Upper lobe of right lung (tissue), 1 donor: ENCODE measurements at places on chromosomes 7 and 10. TPM values are rescaled to one million over a fixed set of nuclear protein-coding genes. Genes with fewer than 3 reads are reported as not detected.
A peak's percentile ranks its signal among the peaks of the same experiment; 100 is the strongest.

DNA sequence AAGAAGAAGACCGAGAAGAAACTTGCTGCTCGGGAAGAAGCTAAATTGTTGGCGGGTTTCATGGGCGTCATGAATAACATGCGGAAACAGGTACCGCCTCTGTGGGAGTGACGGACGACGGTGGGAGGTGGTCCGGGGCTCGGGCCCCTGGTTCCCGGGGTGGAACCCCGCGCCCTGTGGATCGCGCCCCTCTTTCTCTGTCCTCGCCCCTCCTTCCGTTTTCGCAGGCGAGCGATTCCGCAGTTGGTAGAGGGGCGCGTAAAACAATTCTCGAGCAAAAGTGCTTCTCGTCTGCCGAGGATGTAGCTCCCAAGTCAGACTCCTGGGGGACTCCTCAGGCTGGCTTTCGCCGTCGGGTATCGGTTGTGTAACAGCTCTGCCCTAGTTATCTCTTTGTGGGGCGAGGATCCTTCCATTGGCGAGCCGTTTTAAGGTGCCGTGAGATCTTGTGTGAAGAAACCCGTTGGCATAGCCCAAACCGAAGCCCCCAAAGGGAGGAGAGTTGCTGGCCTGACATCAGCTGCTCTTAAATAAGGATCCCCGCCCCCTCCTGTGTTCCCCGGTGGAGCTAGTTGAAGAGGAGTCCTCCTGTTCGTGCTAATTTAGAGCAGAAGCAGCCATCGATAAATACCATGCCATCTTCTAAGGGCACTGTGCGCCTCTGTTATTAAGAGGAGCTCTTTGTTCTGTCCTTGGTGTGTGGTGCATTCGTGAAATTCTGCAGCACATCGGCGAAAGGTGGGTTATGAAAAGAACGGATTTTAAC, 655 bp downstream of the KLHL7 start:
- no peaks in the 10 kb centered on the region for H3K27me3 ChIP-seq
- peak; percentile 70 for DNase-seq
- H3K27ac ChIP-seq, result peak overlapping the region; percentile 95
- no peaks in the 10 kb centered on the region for H3K36me3 ChIP-seq
- peak overlapping the region; percentile 98 for H3K4me3 ChIP-seq
- peaks cover 18% of the 10 kb centered on the region for H3K4me1 ChIP-seq

The JAKMIP3 gene
- total RNA-seq, result 0.32 TPM

GRCh38 chr10:25050402-25050801, 34.0 kb downstream of the THNSL1 start:
- no peaks in the 10 kb centered on the region for H3K36me3 ChIP-seq
- no peak overlapping the region for H3K4me3 ChIP-seq
- DNase-seq, result no peak
- H3K27me3 ChIP-seq, result no peaks in the 10 kb centered on the region
- H3K4me1 ChIP-seq, result no peaks in the 10 kb centered on the region
- H3K27ac ChIP-seq, result no peak overlapping the region

The OPN4 gene
- not detected for total RNA-seq

DNA sequence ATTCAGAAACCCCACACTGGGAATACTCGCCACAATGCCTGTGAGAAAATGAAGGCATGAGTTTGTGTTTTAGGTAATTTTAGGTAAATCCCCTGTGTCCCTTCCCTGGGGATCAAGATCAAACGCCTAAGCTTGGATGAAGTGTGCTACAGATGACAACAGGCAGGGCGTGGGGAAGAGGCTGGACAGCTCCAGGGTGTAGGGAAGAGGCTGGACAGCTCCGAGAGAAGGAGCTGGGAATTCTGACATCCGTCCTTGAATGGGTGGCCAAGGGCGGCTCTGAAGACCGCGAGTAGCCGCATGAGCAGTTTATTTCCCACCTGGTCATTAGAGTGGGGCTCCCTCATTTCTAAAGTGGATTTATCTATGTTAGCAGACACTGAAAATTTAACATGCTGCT, 109.7 kb downstream of the RAMP3 start:
- H3K27ac ChIP-seq, result no peak overlapping the region
- no peaks in the 10 kb centered on the region for H3K4me1 ChIP-seq
- no peaks in the 10 kb centered on the region for H3K36me3 ChIP-seq
- DNase-seq, result no peak
- no peak overlapping the region for H3K4me3 ChIP-seq

- H3K4me1 ChIP-seq, result no peaks in the 10 kb centered on the region
- H3K4me3 ChIP-seq, result no peak overlapping the region
- H3K36me3 ChIP-seq, result no peaks in the 10 kb centered on the region
- H3K27ac ChIP-seq, result no peak overlapping the region
Measured at GRCh38 chr10:94235461-94235860, 127.3 kb downstream of the NOC3L start.

The HOXA2 gene
- total RNA-seq, result 2.1 TPM

GRCh38 chr10:51617576-51618235, 81.7 kb downstream of the CSTF2T start:
- no peak overlapping the region for H3K27ac ChIP-seq
- no peak overlapping the region for H3K4me3 ChIP-seq
- no peaks in the 10 kb centered on the region for H3K36me3 ChIP-seq
- no peaks in the 10 kb centered on the region for H3K4me1 ChIP-seq
- DNase-seq, result no peak

The SDK1 gene
- 10.4 TPM for total RNA-seq

The NPY4R gene
- not detected for total RNA-seq

The PSPH gene
- total RNA-seq, result 10.1 TPM

- H3K27ac ChIP-seq, result no peak overlapping the region
- peaks cover 47% of the 10 kb centered on the region for H3K27me3 ChIP-seq
- H3K4me1 ChIP-seq, result peaks cover 7% of the 10 kb centered on the region
- peak overlapping the region; percentile 28 for H3K4me3 ChIP-seq
- no peaks in the 10 kb centered on the region for H3K36me3 ChIP-seq
Measured at GRCh38 chr10:120456143-120456625, 843 bp upstream of the PLPP4 start.

DNA sequence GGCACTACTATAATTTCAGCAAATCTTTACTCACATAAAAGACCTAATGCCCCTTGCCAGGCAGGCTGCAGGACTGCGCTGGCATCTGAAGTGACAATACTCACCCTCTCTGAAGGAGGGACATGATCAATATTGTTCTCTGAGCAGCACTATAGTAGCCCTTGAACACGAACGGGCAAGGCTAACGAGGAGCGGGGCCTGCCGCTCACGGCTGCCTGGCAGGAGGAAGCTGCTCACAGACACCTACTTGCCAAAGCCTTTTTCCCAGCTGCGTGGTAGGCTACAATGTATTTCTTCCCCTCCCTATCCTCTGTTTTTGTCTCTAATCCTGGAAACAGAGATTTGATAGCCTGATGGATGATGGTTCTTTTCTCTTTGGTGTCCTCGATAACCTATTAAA, 19.9 kb downstream of the PUS7 start:
- peaks cover 37% of the 10 kb centered on the region for H3K36me3 ChIP-seq
- DNase-seq, result no peak
- no peak overlapping the region for H3K27ac ChIP-seq
- H3K4me1 ChIP-seq, result no peaks in the 10 kb centered on the region

The AMPH gene
- 0.58 TPM for total RNA-seq

- H3K27me3 ChIP-seq, result no peaks in the 10 kb centered on the region
- H3K36me3 ChIP-seq, result no peaks in the 10 kb centered on the region
- peak; percentile 77 for DNase-seq
- H3K4me1 ChIP-seq, result no peaks in the 10 kb centered on the region
Measured at GRCh38 chr10:103470761-103471653, 8.0 kb downstream of the CALHM3 start.
